ENCODE measurements at places on chromosomes 7 and 10.

GRCh38 chr7:45987521-45988290 is 66.6 kb upstream of the IGFBP3 start:
- DNase-seq, result no peak

GRCh38 chr10:119505588-119506315 is 36.8 kb downstream of the RGS10 start:
- no peak for DNase-seq

DNA sequence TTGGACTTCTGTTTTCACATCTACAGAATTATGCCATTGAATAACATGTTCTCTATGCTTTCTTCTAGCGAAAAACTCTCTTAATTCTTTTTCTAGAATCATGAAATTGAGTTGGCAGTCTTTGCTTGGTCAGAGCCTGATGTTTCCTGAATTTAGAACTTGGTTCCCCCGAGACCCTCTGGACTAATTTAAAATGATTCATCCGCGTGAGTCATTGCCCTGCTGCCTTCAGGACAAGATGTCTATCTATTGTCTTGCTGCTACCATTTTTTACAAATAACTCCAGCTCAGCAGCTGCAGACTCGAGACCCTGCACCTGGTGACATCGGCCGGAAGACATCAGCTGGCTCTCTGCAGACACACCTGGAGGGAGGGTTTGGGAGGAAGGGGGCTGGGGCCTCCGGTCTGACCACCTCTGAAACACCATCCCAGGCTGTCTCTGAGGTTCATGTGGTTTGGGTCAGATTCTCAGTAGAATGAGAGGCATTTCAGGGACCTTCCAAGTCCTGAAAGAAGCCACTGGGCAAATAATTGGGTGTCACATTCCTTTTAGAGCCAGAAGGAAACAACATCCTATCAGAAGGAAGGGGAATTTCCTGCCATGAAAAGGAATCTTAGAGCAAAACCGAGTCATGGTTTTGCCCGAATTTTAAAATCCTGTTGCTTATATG is 20.9 kb upstream of the KLF6 start:
- no peak for DNase-seq

GRCh38 chr10:114933588-114933987 is 4.4 kb upstream of the TRUB1 start:
- no peak for DNase-seq

GRCh38 chr10:112402917-112403316 is 29.0 kb downstream of the ACSL5 start:
- DNase-seq, result no peak

All from NCI-H1694 (cell line).